NCI-H1092 (cell line): ENCODE measurements at places on chromosomes 3 and 15.

GRCh38 chr15:68197661-68198437 is 7.3 kb downstream of the CALML4 start:
- no peak for DNase-seq

DNA sequence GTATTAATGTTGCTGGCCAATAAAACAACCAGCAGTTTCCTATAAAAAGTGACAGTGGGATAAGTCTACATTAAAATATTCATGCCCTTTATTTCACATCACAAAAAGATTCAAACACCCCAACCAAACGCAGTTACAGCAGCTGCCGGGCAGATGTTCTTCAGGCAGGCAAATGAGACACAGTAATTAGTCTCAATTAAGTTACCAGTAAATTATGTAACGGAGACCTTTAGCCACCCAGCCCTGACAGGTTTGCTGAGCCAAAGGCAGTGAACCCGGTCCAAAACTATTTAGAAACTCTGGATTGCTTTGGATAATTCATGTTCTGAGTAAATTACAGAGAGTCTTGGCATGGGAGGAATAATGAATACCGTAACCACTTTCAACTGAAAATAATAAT is 289.2 kb upstream of the LYSMD4 start:
- no peak for DNase-seq

GRCh38 chr15:81297603-81298575 is 26.1 kb downstream of the STARD5 start:
- DNase-seq: no peak

DNA sequence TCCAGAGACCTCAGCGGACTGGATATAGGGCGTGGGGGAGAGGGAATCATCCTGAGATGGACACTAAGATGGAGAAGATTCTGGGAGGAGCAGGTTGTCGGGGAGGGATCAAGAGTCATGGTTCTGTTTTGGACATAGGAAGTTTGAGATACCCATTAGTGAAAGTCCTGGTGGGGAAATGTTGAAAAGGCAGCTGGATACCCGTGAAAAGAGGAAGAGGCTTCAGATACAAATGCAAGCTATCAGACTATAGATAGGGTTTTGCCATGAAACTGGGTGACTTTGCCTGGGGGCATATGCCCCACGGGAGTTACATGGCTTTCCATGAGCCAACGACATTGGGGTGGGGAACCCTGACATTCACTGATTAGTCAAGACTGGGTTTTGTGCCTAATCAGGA is 1.1 kb upstream of the GPR62 start:
- DNase-seq: no peak

GRCh38 chr15:36108541-36108940 is 470.9 kb upstream of the CDIN1 start:
- no peak for DNase-seq

GRCh38 chr15:57849317-57849716 is 142.8 kb downstream of the POLR2M start:
- DNase-seq: no peak

GRCh38 chr3:10951295-10951926 is 41.1 kb upstream of the SLC6A1 start:
- DNase-seq: no peak

- DNase-seq: no peak
These were observed 145.6 kb upstream of the ABI3BP start for GRCh38 chr3:101138817-101139216.

DNA sequence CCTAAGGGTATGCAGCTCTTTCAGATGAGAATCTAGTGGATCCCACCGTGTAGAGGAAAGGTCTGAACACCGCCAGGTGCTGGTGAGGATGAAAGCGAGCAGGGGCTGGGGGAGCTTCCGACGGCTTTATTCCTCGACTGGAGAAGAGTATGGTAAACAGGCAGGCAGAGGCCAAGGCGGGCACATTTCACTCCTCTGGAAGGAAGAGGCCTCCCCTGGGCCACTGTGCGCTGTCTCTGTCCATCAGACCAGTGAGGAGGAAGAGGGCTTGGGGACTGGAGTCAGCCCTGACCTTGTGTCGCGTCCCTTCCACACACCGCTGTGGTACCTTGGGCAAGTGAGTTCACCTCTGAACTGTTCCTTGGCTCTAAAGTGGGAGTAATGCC is 4.2 kb downstream of the GHRL start:
- DNase-seq: no peak

DNA sequence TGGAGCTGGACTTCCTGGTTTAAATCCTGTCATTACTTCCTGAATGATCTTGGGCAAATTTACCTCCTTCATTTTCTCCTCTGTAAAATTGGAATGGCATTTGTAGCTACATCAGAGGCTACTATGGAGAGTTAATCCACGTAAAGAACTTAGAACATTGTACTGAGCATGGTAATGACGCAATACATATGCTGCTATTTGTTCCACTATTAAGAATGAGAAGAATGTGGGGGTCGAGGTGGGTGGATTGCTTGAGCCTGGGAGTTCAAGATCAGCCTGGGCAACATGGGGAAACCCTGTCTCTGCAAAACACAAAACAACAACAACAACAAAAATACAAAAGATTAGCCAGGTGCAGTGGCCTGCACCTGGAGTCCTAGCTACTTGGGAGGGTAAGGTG is 250.6 kb downstream of the RYR3 start:
- no peak for DNase-seq

DNA sequence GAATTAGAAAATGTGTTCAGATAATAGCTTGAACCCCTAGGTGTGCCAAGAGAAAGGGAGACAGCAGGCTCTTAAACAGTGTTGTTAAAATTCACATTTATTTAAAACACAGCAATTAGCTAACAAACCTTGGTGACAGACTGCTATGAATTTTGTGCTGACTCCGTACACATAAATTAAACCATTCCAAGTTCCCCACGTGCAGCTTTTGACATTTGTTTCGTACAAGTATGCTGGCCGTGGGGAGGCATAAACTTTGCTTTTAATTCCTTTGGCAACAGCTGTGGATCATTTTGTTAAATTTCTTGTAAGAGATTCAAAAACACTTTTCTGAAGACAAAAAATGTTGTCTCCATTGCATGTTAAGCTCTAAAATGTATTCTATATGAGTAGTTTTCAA is 465.3 kb downstream of the FGF12 start:
- no peak for DNase-seq

GRCh38 chr3:179037351-179037750 is 34.3 kb downstream of the ZMAT3 start:
- DNase-seq: no peak

- no peak for DNase-seq
These were observed 709.6 kb upstream of the CFAP20DC start for GRCh38 chr3:59759298-59760031.

- DNase-seq: no peak
These were observed 15.2 kb downstream of the DNAJC19 start for GRCh38 chr3:180974286-180974685.

DNA sequence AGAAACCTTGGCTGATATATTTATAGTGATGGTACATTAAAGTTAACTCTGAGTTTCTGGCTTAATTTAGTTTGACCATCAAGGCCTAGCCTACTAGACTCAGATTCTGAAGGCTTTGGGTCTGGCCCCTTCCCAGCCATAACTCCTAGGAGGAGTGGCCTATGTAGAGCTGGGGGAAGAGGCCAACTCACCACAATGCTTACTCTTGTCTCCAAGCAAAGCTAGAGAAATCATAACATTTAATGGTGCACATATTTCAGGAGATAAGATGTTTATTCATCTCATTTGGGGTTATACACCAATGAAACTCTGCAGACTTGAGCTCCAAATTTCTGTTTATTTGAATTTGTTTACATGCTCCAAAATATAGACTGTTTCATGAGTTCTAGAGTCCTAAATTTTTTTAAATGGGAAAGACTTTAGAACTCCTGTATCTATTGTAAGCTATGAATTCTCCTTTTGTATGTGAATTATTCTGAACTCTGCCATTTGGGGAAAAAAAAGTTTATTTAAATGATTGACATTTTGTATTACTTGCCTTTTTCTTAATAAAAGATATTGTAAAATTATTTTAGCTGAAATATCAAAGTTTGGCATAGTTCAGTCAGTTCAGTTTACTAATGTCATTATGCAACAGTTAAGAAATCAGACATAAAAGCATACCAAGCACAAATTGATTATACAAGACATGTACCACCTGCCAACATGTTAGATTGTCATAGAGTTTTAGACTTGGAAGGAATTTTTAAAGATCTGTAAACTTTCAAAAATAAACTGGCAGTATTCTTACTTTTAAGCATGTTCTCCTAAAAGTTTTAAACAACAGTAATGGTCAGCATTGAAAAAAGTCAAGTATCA is 143.4 kb upstream of the NR2E3 start:
- DNase-seq: no peak

GRCh38 chr3:116716490-116716889 is 6.9 kb downstream of the TUSC7 start:
- no peak for DNase-seq

- DNase-seq: no peak
These were observed 3.6 kb upstream of the OR5K4 start for GRCh38 chr3:98350082-98350481.

DNA sequence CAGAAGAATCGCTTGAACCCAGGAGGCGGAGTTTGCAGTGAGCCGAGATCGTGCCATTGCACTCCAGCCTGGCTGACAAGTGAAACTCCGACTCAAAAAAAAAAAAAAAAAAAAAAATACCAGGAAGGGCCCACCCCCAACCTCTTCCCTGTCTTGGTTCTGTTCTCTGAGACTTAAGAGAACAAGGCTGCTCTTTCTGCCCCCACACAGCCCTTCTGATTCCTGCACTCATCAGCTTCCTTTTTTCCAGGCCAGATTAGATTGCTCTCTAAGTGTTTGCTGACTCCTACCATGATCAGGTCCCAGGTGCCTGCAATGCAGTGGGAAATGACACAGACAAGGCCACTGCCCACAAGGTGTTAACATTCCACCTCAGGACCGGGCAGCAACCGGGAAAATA is 13.0 kb downstream of the TMEM44 start:
- no peak for DNase-seq

DNA sequence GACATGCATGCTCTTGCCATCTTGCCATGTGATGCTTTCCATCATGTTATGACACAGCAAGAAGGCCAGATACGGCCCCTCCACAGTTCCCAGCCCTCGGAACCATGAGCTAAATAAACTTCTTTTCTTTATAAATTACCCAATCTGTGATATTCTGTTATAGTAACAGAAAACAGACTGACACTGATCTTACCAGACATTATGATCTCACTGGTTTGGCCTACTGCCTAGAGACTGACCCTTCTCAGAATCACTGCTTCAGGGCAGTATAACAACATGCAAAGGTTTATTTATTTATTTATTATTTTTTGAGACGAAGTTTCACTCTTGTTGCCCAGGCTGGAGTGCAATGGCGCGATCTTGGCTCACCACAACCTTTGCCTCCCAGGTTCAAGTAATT is 14.0 kb downstream of the ZNF619 start:
- no peak for DNase-seq
